Activated T-cell treated with anti-CD3 and anti-CD28 coated beads for 4 hours (primary cell): ENCODE measurements at places on chromosomes 7 and 10.

DNA sequence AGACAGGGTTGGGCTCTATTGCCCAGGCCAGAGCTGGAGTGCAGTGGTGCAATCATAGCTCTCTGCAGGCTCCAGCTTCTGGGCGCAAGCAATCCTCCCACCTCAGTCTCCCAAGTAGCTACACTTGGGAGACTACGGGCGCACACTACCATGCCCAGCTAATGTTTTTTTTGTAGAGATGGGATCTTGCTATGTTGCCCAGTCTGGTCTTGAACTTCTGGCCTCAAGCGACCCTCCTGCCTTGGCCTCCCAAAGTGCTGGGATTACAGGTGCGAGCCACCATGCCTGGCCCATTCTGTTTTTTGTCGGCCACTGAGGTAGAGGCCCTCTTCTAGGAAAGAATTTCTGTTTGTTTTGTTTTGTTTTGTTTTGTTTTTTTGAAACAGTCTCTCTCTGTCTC is 12.2 kb downstream of the ALKBH4 start:
- no peak for DNase-seq

DNA sequence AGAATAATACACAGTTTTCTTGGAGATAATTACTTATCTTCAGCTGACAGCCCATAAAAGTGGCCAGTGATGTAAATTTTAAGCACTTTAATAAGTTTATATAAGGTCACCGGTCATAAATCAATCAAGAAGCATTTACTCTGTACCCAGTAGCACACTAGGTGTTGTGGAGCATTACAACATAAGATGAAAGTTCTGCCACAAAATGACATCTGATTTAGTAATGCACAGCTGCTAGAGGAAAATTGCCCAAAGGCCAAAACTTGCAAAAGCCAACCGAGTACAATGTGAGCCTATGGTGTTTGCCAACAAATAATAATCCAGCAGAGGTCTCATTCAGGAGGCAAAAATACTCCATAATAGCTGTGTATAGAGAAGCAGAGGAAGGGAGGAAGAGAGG is 63.6 kb downstream of the GPR37 start:
- DNase-seq = no peak

DNA sequence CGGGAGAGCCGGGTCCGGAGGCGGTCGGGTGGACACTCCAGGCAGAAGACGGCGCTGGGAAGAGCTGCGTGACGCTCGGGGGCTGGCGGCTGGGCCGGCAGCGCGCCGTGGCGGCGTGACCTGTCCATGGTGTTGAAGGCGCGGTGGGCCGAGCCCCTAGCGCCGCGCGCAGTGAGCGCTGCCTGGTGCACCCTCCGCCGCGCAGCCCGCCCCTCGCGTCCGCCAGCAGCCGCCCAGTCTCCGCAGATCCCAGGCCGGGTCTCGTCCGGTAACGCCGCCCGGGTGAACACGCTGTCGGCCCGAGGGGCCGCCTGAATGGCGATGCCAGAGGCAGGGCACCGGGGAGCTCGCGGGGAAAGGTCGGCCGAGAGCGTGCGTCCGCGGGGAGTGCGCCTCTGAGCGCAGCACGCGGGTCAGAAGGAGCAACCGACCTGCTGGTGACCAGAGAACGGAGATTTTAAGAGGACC is 657 bp upstream of the TMEM178B start:
- no peak for DNase-seq

DNA sequence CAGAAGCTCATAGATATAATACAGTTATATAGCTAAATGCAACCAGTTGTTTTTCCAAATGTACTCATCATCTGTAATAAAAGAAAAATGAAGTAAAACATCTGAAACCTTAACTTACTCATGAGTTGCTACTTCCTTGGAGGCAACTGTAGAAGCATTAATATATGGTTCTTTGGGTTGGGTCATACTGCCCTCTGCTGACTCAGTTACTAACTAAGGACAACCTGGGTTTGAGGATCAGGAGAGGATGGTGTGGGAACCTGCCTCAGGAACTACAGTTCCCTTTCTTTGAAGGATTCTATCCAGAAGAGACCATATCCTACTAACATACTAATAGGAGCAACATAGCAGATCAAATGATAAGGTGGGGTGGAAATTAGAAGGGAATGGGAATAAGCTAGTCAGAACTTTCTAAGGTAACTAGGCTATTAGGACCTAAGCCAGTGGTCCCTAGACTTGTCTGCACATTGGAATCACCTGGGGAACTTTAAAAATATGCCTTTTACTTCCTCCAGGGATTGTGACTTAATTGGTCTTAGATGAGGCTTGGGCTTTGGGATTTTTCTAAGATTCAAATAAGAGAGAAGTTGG is 20.7 kb downstream of the COX15 start:
- peak; percentile 11 for DNase-seq

DNA sequence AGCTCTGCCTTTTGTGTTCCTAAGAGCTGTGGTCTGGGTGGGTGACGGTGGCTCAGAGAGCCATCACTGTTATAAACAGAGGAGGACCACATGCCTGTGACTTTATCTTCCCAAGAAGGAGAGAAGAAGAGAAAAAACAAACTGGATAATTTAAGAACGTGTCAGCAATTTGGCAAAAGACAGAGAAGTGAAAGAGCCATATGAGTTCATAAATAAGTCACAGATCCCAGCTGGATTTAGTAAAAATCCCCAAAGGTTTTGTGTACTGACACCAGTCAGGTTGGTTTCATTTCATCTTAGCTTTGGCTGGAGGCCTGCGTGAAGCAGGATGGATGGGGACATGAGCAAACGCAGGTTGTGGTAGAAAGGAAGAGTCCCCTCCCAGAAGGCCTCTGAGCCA is 120.7 kb downstream of the CXCL12 start:
- no peak for DNase-seq

DNA sequence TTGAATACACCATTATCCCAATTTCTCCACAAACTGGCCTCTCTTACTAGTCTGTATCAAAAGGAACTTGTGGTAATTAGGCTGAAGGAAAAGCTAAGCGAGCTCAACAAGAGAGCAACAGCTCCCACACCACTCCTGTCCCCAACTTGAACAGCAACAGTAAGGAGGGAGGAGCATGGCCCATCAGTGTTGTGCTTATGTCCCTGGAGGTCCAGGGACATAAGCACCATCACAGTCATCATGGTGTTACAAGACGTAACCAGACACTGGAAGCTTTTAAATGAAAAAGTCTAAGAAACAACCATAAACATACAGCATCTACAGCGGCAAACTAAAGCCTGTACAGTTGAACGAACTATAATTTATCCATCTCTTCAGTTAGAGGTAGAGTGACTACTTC is 989 bp downstream of the ERLIN1 start:
- DNase-seq = no peak
